ENCODE measurements at places on chromosomes 4 and X.

DNA sequence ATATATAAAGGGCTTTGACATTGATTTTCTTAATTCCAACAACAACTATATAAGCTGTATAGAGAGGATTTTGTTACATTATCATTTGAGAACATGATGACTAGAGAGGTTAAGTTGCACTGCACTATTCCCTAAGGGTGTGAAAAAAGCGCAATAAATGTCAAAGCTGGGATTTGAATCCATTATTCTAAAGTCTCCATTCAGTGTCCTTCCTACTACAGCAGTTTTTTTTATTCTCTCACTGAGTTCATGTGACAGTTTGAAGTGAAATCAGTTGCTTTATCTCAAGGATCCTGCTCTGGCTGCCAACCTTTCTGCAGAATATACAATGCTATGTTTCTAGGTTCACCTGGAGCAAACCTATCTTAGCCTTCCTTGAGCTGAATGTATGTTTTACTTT is 177.5 kb downstream of the ANKRD50 start:
- DNase-seq, result no peak

- no peak for DNase-seq
These were observed 253.3 kb downstream of the CENPC start for GRCh38 chr4:67292045-67292444.

DNA sequence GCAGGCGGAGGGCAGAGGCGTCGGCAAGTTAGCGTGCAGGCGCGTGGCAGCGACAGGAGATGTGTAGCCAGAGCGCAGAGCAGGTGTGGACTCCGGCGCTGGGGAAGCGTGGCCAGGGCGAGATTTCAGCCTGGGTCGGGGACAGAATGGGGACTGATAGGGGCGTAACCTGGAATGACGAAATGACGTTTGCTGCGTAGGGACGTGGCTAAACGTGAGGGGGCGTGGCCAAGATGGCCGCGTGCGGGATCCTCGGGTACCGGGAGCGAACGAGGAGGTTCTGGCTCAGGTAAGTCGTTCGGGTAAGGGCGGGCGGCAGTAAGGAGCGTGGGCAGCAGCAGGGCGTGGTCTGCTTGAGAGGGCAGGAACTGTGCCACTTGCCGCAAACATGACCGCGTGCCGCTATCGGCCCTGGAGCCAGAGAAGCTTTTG is 10.9 kb upstream of the CLTRN start:
- DNase-seq, result peak; percentile 36

DNA sequence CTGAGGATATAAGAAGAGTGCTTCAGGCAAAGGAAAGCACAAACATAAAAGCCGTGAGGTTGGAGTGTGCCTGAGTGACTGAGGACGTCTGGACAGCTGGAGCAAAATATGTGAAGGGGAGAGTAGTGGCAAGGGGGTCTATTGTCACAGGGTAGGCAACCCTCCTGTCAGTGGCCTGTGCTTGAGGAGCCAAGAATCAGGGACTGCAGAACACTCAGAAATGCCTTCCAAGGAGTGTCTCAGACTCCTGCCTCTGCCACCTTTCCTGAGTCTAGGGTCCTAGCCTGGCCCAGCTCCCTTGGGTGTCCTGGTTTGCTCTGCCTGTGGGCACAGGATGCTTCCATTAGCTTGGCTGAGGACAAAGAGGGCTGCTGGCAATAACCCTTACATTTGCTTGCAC is 152.5 kb upstream of the PJA1 start:
- no peak for DNase-seq

DNA sequence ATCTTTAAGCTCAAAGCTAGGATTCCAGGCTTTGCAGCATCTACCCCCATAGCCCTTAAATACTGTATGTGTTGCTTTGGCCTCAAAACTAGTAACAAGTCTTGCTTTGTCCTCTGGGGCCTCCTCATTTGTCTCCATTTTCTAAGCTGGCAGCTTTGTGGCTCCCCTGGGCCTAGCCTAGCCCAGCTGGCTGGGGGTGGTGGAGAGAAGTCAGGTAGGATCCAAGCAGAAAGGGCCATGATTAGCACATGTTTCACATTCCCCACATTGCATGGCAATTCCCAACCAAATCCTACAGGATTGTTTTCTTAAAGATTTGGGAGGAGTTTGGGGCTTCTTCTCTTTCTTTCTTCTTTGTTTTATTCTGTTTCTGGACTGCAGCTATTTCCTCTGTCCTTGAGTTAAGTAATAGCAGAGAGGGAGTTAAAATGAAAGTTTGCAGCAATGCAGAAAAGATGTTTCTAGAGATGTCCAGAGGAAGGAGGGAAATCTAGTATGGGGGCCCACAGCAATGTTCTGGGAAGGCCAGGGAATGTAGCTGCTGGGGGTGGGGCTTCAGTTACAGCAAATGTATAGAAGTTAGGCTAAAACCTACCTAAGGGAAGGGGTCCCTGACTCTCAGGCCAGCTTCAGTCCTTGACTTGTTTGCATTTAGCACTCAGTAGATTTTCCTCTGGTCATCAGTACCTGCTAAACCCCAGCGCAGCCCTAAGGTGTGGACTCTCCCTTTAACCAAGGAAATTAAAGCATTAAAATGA is 92.1 kb downstream of the SHROOM4 start:
- DNase-seq, result no peak

DNA sequence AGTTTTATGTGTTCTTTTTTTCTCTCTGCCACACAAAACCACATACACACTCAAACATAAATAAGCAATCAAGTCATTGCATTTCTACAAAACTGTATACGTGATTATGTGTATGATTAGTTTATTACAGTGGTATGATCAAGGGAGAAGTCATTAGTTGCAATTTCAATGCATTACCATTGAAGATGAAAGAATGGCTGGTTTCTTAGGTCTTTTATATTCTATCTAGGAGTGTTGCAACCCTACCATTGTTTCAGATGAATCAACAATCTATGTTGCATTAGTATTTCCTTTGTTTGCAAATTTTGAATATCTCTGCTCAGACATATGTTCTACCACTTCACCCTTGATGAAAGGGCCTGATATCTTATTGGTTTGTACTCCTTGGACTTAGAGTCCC is 6.8 kb downstream of the ANXA3 start:
- DNase-seq, result no peak

DNA sequence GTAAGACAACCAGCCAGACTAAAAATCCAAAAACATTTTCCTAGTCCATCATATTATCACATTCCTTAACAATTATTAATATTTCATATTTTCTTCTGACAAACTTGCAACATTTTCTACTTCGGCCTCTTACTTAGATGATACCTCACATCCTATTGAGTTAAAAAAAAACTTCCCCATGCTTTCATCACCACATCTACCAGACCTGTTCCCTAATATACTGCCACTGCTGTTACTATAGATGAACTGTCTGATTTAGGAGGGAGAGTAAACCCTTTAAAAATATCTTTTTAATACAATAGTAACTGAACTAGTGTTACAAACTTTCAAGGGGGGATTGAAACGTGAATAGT is 1.5 kb downstream of the FAM200B start:
- no peak for DNase-seq

- DNase-seq, result no peak
These were observed 39.5 kb downstream of the TMEM154 start for GRCh38 chr4:152640058-152640921.

- DNase-seq, result no peak
These were observed 214.3 kb downstream of the RAPGEF2 start for GRCh38 chr4:159317203-159317602.

- no peak for DNase-seq
These were observed 216.8 kb upstream of the FAT1 start for GRCh38 chr4:186940476-186940875.

DNA sequence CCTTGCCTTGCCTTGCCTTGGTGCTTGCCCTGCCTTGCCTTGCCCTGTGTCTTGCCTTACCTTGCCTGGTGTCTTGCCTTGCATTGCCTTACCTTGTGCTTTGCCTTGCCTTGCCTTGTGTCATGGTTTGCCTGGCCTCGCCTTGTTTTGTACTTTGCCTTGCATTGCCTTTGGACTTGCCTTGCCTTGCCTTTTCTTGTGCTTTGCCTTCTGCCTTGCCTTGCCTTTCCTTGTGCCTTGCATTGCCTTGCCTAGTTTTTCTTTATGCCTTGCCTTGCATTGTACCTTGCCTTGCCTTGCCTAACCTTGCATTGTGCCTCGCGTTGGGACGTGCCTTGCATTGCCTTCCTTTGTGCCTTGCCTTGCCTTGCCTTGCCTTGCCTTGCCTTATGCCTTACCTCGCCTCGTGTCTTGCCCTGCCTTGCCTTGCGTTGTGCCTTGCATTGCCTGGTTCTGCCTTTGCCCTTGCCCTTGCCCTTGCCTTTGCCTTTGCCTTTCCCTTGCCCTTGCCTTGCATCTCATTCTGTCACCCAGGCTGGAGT is 82.8 kb downstream of the TAB3 start:
- no peak for DNase-seq

- DNase-seq, result no peak
These were observed 99.8 kb downstream of the PTCHD1 start for GRCh38 chrX:23434356-23434884.

DNA sequence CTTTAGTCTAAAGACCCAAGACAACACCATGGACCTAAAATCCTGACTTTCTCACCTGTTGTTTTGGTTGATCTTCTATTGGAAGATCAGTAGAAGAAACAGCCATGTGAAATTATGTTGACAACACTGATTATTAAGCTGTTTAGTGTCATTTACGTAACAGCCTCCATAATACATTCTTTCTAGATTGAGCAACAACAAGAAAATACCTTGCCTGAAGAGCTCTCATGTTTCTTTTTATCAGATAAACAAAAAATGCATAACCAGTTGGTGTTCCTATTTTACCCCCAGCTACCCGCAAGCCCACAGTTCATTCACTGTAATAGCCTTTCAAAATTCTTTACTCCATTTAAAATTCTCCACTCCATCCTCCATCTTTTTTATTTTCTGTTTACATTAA is 20.5 kb downstream of the GPC4 start:
- no peak for DNase-seq

GRCh38 chr4:185945906-185946305 is 123.0 kb upstream of the TLR3 start:
- no peak for DNase-seq

DNA sequence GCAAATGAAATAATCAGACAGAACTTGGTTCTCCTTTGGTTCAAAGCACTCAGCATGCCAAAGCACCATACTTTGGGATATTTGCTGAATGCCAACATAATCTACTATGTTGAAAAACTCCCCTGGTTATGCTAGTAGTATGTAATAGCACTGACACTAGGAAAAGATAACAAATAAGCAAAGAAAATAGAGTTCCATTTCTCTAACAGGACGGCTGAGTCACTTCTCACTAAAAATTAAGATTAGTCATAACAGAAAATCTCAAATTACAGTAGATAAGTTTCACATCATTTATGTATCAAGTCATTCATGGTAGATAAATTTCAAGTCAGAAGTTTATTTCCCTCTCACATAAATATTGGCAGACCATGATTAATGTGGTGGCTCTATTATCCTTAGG is 17.9 kb downstream of the PDHA2 start:
- DNase-seq, result no peak

GRCh38 chr4:36786519-36786918 is 458.0 kb upstream of the NWD2 start:
- DNase-seq, result no peak

GRCh38 chrX:115652221-115652620 is 91.2 kb downstream of the PLS3 start:
- no peak for DNase-seq

GRCh38 chr4:151238477-151238876 is 38.5 kb upstream of the PRSS48 start:
- DNase-seq, result no peak

- DNase-seq, result no peak
These were observed 47.2 kb upstream of the PPP1R2C start for GRCh38 chrX:42825201-42825600.

DNA sequence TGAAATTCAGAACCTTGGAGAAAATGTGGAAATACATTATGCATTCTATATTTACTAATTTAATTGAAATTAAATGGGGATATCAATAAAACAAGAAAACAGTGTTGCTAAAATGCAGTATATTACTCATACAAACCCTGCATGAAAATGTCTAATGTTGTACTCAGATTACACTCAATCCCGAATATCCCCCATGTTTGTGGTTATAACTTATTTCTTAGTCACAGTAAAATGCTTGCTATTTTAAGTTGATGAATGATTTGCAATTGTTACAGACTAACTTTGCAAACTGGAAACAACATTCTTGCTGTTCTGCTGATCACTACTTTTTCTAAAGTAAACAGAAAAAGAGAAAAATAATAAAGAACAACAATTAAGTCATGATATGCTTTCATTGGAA is 33.1 kb upstream of the ANXA10 start:
- DNase-seq, result no peak

- no peak for DNase-seq
These were observed 141.9 kb downstream of the THOC2 start for GRCh38 chrX:123590842-123591486.

GRCh38 chr4:159607809-159608208 is 504.9 kb downstream of the RAPGEF2 start:
- DNase-seq, result no peak

- no peak for DNase-seq
These were observed 68.6 kb upstream of the C4orf50 start for GRCh38 chr4:6086846-6087245.

GRCh38 chrX:18461431-18461830 is 36.0 kb downstream of the CDKL5 start:
- DNase-seq, result no peak

DNA sequence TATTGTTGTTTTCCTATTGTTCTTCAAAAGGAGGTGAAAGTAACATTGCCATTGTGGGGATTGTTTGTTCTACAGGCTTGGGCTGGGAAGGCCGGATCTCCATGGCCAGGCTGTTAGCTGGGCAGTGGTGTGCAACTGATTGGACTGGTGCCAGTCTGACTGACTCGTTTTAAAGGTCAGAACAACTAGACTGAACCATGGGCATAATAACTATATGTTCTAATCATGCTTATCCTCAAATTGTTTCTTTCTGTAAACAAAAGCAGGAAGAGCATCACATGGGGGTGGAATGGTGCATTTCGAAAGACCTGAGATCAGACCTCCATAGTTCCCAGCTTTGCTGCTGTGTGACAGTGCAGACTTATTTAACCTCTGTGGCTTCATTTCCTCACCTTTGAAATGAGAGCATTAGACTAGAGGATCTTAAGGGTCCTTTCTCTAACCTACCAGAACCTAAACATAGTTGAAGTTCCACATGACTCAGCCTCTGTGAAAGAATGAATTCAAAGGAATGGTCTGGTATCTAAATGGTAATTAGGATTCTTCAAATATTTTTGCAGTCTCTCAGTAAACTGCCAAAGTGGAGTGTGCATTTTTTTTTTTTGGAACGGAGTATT is 66.7 kb upstream of the PGRMC2 start:
- no peak for DNase-seq

GRCh38 chr4:99827454-99827853 is 10.8 kb downstream of the DAPP1 start:
- no peak for DNase-seq

DNA sequence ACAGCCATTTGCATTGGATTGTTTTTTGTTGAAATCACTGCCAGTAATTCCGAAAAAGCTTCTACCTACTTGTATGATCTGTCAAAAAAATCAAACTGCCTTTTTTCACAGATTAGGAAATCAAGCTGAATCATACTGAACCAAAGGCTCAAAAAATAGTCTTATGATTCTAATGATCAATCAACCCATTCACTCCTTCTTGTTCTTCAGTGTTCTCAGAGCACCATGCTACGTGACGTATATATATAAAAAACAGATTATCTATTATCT is 187.1 kb downstream of the UNC5C start:
- DNase-seq, result no peak

GRCh38 chrX:119999087-119999634 is 55.6 kb upstream of the NKAP start:
- no peak for DNase-seq

Data from stimulated activated CD4-positive, alpha-beta T cell treated with anti-CD3 and anti-CD28 coated beads, Interleukin-1b, Interleukin-23, amount 100 ng/mL, for 1 hour (primary cell).